ENCODE measurements at places on chromosomes 1 and 21.

DNA sequence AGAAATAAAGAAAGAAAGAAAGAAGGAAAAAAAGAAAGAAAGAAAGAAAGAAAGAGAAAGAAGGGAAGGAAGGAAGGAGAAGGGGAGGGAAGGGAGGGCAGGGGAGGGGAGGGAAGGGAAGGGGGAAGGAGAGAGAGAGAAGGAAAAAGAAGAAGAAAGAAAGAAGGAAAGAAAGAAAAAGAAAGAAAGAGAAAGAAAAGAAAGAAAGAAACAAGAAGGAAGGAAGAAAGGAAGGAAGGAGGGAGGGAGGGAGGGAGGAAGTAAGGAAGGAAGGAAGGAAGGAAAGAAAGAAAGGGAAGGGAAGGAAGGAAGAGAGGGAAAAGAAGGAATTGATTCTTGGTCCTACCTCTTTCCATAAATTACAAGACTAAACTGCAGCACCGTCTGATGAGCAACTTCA is 186.1 kb downstream of the URB2 start:
- no peak for DNase-seq

DNA sequence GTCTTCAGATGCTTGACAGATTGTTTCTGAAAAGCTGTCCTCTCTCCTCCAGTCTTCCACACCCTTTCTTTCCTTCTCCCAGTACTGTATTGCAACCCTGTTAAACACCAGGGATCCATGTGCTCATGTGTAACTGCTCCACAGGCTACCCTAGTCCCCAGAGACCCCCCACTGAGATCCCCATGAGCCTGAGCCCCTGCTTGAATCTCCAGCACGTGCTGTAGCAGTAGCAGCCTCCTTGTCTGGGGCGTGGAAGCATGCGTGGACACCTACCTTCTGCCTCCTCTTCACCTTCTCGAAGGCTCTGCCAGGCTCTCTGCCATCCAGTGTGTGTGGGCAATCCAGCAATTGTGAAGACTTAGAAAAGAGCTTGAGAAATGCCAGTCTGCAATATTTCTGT is 25.2 kb downstream of the GPR137B start:
- DNase-seq = no peak

GRCh38 chr1:69967245-69967766 is 238.1 kb downstream of the LRRC40 start:
- no peak for DNase-seq

DNA sequence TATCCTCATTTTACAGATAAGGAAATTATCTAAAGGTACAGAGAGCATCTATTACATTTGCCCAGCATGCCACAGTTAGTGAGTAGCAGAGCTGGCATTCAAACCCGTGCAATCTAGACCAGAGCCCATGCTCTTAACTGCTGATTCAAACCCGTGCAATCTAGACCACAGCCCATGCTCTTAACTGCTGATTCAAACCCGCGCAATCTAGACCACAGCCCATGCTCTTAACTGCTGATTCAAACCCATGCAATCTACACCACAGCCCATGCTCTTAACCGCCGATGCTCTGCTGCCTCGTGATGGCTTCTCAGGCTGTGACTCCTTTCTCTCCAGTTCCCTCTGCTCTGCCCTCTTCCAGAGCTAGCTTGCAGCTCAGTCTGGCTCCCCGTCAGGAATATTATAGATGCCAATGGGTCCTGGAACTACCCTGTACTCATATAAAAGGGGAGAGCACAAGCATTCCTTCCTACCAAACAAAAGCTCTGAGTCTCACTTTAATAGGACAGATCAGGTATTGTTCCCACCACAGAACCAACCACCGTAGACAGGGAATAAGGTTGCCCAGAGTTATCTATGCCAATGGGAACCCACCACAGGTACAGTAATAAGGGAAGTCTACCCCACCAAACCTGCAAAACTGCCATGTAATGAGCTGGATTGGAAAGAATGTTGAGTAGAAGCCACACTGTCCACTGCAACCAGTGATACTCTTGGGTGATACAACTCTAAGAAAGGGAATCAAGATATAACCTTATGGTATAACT is 78.4 kb downstream of the SMYD3 start:
- DNase-seq = no peak

- DNase-seq = no peak
Measured at GRCh38 chr1:95548211-95548610, 314.2 kb downstream of the RWDD3 start.

DNA sequence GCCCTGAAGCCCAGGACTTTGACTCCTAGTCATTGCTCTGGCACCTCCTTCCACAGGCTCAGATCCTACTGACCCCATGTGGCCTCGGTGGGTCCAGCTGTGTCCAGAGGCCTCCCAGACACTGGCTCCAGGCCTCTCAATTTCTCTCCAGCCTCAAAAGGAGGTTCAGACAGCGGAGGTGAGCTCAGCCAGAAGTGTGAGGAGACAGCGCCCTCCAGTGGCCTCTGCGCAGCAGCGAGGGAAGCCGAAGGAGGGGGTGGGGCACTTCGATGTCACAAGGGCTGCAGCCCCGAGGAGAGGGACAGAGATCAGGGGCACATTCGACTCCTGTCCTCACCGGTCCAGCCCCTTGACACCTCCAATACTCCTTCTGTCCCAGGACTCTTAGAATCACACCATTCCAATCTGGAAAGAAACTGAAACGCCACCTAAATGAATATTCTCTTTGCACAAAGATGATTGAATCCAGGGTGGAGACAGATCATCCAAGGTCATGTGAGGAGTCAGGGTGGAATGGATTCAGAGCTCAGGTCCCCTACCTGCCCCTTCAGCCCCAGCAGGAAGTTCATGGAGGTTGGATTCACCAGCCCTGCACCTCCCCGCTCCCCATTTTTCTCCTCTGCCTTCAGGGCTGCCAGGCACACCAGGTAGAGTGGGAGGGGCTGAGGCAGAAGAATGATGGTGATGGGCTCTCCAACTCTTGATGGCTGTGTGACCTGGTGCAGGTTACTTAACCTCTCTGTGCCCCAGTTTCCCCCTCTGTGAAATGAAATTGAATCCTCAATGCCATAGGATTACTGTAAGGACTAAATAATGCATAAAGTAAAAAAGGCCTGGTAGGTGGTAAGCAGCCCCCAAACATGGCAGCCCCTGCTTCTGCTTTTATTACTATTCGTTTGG is 34.8 kb upstream of the ZBTB40 start:
- peak; percentile 43 for DNase-seq

GRCh38 chr1:246447501-246447900 is 59.6 kb downstream of the SMYD3 start:
- DNase-seq = no peak

- DNase-seq = no peak
Measured at GRCh38 chr1:60367532-60367931, 294.0 kb upstream of the C1orf87 start.

GRCh38 chr21:31182231-31183140 is 144.2 kb upstream of the KRTAP19-8 start:
- DNase-seq = peak; percentile 35

DNA sequence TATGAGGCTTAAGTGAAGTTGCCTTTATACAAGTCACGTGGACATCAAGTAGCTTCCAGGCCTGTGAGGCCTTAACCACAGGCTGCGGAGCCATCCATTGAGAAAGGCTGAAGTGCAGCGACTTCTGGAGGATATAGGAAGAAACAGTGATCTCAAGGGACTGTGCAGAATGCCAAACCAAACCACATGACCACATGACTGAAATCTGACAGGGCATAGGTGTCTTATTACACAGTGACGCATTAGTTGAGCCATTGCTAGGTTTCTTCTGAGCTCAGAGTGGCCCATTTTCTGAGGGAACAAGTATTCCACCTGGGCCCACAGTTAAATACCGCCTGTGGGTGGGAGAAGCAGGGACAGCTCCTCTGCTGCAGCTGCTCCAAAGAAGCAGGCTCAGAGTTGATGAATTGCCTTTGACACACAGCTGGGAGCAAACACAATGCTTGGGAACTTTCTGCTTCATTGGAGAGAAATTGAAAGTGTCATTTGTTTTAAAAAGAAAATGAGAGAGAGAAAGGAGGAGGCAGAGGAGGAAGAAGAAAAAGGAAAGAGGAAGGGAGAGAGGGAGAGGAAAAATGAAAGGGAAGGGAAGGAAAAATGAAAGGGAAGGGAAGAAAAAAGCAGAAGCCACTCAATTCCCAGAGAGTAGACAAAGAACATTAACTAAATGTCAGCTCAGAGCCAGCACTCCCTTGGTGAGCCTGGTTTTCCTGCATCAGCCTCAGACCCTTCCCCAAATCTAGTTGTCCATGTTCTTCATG is 94.4 kb downstream of the COLGALT2 start:
- no peak for DNase-seq

DNA sequence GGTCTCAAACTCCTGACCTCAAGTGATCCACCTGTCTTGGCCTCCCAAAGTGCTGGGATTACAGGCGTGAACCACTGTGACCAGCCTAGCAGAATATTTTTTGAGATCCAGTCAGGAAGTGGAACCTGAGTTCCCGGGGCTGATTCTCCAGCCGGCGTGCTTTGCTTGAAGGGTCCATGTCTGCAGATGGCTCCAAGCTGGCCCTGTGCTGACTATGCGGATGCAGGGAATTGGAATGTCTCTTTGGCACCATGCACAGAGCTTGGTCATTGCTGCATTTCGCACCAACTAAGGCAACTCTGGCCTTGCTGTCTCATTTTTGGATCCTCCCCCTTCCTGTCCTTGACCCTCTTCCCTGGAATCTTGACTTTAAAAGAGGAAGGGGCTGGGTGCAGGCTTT is 28.1 kb downstream of the ARHGEF10L start:
- no peak for DNase-seq

GRCh38 chr1:43063394-43064219 is 104.9 kb upstream of the SLC2A1 start:
- DNase-seq = no peak

DNA sequence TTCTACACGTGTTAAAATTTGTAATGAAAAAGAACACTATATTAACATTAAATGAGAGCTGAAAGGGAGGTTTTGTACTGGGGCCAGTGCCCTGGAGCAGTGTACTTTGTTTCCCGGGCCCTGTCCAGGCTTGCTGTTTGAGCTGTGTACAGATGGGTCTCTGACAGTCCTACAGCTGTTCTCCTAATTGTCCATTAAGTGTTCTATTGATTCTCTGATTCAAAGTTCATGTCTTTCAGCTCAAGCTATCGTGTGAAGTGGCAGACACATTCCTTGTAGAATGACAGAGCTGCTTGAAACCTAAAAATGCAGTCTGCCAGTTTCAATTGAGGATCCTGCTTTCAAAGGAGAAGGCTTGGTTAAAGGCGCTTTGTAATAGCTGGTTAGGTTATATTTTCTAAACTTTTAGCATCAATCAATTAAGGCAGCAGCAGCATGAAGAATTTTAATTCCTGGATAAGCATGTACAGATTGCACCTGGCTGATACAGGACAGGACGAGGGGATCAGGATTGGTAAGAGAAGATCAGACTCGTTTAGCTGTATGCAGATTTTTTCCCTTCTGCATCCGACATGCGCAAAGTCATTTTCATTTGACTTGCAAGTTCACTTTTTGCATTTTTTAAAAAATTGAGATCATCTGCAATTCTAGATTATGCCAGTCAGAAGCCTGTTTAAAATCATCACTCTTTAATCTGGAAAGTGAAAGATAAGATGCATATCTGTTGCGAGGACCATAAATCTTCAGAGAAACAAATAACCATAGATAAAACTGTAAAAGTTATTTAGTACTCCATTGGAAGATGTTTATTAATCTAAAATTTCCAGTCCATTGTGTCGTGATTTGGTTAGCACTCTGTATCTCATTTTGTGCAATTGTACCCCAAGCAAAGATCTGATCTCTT is 98.5 kb downstream of the ATG4C start:
- DNase-seq = no peak

DNA sequence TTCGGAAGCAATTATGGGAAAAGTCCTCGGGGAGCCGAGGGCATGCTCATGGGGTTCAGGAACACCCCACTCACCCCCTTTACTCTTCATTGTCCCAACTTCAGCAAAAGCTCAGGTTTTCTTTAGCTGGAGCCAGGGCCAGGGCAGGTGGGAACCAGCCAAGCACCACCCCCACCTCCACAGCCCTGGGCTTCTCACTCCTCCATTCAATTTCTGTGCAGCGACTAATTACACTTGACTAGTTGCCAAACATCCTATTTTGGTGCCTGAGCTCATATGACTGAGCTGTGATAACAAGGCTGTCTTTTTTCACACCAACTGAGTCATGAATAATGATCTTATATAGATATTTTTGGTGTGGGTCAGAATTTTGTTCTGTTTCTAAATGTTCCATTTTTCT is 257.2 kb upstream of the AJAP1 start:
- no peak for DNase-seq

DNA sequence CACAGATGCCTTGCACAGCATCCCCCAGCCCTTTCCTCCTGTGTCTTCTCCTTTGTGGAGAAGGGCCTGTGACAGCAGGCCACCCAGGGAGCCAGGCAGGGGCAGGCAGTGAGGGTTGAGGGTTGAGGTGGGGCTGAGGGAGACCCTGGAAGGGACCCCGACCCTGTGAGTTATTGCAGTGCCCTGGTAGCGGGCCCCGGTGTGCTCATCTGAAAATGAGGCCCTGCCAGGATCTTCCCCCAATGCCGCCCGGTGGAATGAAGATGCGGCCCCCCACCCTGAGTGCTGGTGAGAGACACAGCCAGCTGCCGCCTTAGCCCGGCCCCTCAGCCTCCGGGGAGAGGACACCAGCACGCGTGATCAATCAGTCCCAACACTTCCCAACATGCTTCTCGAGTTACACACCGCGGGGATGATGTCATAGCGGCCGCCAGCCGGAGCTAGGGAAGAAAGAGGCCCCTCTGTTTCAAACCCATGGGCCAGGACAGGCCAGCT is 36.2 kb upstream of the ACTRT2 start:
- no peak for DNase-seq

DNA sequence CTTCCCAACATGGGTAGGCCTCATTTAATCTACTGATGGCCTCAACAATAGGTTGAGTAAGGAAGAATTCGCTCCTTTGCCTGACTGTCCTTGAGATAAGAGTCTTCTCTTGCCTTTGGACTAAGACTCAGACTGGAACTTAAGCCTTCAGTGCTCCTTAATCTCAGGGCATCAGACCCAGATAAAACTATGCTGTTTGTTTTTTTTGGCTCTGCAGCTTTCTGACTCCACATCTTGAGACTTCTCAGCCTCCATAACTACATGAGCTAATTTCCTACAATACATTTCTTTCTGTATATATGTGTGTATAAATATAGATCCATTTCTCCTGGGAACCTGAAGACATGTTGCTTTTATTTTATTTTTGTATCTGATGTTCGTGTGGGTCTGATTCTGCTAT is 1470.7 kb upstream of the PRMT6 start:
- no peak for DNase-seq

Measured in stimulated activated CD8-positive, alpha-beta memory T cell treated with anti-CD3 and anti-CD28 coated beads, Interleukin-2, amount 100 ng/mL, for 1 hour (primary cell).